ENCODE measurements at places on chromosomes 11 and 22.

- no peak for DNase-seq
These were observed 38.3 kb downstream of the SESN3 start for GRCh38 chr11:95192717-95193116.

DNA sequence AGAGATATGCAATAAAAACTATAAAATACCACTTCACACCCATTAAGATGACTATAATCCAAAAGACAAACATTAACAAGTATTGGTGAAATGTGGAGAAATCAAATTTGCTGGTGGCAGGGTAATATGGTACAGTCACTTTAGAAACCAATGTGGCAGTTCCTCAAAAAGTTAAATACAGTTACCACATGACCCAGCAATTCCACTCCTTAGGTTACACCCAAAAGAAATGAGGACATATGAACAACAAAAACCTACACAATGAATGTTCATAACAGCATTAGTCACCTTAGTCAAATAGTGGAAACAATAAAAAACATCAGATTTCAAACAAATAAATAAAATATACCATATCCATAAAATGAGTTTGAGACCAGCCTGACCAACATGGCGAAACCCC, 52.6 kb downstream of the RDX start:
- DNase-seq: no peak

DNA sequence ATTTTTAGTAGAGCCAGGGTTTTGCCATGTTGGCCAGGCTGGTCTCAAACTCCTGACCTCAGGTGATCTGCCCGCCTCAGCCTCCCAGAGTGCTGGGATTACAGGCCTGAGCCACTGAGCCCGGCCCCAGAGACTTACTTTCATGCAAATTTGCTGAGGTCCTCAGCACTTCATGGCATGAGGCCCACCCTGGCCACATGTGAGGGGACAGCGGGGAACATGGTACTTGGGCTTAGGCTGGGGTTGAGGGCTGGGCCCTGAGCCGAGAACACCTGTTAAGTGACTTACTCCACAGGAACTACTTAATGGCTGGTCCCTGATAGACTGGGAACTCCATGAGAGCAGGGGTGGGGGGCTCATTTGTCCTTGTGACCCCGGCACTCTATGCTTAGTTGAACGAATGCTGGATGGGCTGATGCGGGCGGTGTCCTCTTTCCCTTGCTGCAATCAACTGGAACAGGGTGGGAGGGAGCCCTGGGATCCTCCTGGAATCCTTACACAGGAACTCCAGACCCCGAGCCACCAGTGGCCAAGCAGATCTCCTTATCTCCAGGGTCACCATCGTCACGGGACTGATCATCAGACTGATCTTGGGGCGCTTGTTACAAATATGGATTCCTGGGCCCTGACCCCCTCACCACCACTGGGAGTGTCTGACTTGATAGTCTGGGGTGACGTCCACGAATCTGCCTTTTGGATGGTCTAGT, 1.0 kb downstream of the VSIG10L2 start:
- DNase-seq: no peak

DNA sequence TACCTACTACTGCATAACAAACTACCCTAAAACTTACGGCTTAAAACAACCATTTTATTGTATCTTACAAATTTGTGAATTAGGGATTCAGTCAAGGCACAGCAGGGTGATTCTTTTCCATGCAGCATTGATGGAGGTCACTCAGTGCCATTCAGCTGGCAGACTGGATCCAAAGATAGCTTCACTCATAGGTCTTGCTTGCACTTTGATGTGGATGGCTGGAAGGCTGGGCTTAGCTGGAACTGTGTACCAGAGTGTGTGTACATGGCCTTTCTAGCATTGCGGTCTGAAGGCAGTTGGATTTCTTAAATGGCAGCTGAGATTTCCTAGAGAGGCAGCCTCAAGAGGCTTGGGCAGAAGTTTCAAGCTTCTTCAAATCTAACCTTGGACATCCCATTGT, 25.0 kb downstream of the YAP1 start:
- DNase-seq: no peak

DNA sequence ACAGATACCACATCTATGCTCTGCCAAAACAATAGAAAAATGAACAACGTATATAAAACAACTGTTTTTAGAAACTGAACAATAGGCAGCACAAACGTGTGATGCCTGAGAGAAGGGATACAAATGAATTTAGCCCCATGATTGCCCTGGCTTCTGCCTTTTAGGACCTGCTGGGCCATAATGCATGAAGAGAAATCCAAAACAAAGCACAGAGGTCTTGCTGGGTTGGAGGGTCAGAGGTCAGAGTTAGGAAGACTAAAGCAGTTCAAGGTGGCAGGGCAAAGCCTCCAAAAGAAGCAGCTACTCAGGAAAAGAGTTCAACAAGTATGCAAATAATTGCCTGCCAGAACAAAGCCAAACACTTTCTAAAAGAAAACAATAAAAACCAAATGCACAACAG, 138.5 kb downstream of the TTC28 start:
- DNase-seq: peak; percentile 57

GRCh38 chr11:71914617-71915189, 13.7 kb downstream of the XNDC1N start:
- DNase-seq: no peak

DNA sequence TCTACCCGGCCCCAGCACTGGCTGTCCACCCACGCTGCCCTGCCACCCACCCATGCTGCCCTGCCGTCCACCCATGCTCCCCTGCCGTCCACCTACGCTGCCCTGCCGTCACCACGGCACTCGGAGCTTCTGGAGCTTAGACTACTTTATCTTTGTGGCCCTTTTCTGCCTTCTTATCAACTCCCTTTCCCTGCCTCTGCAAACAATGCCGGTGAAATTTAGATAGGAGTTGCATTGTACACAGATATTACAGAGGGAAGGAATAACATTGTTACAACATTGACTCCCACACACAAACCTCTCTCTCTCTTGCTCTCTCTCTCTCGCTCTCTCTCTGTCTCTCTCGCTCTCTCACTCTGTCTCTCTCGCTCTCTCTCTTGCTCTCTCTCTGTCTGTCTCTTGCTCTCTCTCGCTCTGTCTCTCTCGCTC, 33.7 kb upstream of the BRSK2 start:
- no peak for DNase-seq

DNA sequence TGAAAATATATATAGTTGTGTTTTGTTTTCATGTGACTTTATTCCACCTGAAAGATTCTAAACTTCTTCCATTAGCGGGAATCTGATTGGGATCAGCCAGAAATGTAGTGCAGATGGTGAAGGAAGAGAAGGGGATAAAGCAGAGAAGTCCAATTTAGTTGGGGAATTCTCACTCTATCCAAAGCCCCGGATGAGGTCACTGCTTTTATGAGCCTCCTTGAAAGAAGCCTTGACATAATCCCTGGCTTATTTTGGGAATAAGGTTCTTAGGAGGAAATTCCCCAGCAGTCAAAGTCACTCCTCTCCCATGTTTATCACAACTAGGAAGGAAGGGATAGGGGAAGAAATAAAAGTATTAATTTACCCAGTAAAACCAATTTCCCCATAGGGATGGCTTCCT, 41.1 kb downstream of the OSBP start:
- DNase-seq: no peak

DNA sequence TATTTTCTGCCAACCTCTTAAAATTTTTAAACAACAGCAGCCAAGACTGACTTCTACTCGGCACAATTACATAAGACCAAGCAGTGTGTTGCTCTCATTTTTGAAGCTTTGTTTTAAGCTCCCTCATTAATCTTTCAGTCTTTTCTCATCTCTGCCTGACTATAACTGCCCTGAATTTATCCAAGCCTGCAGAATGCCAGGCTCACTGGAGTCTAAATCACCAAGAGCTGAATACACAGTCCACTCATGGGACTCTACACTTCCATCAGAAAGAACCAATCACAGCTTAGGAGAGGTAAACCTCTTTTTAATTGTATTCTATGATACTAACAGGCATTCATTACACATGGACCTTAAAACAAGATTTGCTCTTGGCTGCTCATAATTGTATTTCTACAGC, 178.7 kb downstream of the CADM1 start:
- no peak for DNase-seq
